ENCODE measurements at places on chromosomes 6 and 20.

DNA sequence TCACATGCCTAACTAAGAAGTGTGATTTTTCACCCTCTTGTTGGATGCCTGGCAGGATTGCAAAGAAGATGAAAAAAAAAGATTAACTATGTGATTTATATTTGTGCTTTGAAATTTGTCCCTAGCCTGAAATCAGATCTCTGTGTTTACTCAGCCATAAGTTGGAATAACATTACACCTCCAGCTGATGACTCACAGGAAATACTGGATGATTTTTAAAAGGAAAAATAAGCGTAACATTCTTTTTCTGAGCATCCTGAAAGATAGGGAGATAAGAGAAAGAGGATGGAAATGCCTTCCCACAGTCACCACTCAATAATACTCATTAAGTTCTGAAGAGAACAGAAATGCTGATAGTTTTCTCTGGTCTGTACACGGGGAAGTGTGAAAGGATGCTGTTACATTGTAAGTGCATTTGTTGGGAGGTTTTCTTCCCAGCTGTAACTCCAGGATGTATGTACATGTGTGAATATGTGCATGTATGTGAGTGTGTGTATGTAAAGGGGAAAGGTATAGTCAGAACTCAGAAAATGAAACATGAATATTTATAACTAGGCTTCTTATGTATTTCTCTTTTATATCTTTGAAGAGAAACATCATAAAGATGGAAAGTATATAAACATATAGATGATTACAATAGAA lies 37.4 kb upstream of the RIPPLY2 start:
- DNase-seq, result no peak

DNA sequence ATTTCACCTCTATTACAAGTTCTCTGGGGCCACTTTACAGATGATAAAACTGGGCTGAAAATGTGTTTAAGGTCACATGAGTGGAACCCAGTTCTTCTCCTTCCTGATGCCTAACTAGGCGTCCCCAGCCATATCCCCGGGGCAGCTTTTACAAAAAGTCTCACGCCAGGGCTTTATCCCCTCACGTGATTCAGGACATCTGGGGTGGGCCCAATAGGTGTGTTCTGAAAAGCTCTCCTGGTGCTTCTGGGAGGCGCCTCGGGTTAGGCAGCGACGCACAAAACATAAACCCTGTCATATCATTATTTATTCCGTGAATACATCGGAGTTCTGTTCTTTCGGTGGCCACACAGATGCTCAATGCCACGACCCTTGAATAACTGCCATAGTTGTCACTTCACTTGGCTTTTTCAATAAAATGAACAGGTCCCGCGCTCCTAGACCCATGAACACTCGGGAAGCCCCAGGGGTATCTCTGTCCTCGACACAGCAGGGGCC lies 32.1 kb downstream of the SF3B5 start:
- no peak for DNase-seq

DNA sequence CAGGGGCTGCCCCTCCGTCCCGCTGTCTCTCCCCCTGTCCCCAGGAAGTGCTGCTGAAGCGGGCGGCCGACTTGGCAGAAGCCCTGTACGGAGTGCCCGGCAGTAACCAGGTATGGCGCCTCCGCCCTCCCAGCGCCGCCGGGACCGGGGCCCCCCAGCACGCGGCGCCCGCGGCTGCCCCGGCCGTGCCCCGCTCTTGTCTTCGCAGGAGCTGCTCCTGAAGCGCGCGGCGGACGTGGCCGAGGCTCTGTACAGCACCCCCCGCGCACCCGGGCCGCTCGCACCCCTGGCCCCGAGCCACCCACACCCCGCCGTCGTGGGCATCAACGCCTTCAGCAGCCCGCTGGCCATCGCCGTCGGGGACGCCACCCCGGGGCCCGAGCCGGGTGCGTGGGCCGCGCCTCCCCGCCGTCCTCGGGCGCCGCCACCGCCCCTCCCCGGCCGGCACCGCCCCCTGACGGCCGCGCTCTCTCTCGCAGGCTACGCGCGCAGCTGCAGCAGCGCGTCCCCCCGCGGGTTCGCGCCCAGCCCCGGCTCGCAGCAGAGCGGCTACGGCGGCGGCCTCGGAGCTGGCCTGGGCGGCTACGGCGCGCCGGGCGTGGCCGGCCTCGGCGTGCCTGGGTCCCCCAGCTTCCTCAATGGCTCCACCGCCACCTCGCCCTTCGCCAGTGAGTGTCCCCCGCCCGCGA lies 48.4 kb downstream of the CPXM1 start:
- DNase-seq, result peak; percentile 31

DNA sequence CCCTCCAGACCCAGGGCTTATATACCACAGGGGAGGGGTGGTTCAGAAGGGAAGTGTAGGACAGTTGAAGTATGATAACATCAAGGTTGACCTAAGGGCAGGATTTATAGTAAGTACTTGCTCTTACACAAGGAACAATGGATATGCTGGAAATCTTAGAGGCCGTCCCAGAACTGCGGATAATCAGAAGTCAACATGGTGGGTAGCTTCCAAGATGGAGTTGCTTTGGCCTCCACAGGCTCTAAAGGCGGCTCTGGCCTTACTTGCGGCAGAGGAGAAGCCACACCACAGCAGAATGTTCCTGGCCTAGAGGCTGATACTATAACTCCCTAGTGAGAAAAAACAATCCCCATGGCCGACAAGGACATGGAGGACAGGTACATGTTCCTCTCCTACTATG lies 344.7 kb downstream of the CDC5L start:
- DNase-seq, result no peak

DNA sequence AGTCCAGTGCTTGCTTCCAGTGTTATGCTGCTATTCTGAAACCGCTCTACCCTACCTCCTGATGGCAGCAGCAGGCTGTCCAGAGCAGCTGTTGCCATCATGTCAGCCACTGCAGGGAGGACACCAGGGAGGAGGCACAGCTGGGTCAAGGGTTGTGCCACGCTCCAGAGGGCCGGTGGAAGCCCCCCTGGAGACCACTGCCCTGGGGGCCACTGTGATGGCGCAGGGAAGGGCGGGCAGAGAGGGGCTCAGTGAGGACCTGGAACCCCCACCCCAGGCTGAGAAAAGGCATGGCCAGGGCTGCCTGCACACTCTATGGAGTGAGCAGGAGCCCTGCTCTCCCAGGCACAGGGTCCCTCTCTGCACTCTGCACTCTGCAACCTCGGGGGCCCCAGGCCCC lies 271.3 kb upstream of the BTBD3 start:
- DNase-seq, result no peak

GRCh38 chr20:48283470-48284110 lies 498.3 kb upstream of the SULF2 start:
- DNase-seq, result no peak

GRCh38 chr6:30769088-30769852 lies 24.9 kb upstream of the IER3 start:
- peak; percentile 85 for DNase-seq

- no peak for DNase-seq
Measured at GRCh38 chr6:96582436-96582835, 19.5 kb downstream of the FHL5 start.

GRCh38 chr6:127517693-127518092 lies 1.4 kb downstream of the MTCL3 start:
- no peak for DNase-seq

DNA sequence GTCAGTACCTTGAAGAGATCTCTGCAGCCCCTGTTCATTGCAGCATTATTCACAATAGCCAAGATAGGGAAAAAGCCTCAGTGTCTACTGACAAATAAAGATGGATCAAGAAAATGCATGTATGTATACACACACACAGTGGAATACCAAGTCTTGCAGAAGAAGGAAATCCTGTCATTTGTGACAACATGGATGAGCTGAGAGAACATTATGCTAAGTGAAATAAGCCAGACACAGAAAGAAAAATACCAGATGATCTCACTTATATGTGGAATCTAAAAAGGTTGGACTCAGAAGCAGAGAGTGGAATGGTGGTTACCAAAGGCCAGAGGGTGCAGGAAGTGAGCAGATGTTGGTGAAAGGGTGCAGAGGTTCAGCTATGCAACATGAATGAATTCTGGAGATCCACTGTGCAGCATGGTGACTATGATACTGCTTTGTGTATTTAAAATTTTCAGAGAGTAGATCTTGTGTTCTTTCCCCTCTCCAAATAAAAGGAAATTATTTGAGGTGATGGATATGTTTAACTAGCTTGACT lies 11.0 kb upstream of the SLC22A1 start:
- DNase-seq, result no peak

- DNase-seq, result no peak
Measured at GRCh38 chr20:14178952-14179351, 158.5 kb downstream of the FLRT3 start.

GRCh38 chr6:52050051-52050405 lies 37.4 kb downstream of the PKHD1 start:
- DNase-seq, result no peak

- DNase-seq, result no peak
Measured at GRCh38 chr20:12305188-12305950, 387.7 kb downstream of the BTBD3 start.

GRCh38 chr6:41940759-41941279 lies 789 bp downstream of the CCND3 start:
- peak; percentile 44 for DNase-seq

DNA sequence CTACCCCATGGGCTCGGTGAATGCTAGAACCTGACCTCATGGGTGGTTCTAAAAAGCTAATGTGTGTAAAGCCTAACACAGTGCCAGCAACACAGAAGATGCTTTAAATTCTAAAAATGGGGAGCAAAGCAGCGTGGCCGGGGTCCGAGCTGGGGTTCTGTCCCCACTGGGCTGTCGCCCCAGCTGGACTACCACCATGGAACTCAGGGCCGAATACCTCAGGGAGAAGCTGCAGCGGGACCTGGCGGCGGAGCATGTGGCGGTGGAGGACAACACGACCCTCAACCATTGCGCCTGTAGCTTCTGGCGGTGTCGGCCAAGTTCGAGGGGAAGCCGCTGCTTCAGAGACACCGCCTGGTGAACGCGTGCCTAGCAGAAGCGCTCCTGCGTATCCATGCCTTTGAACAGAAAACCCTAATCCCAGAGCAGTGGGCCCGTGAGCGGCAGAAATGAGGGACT lies 8.4 kb downstream of the SOX4 start:
- DNase-seq, result no peak

GRCh38 chr20:13389115-13389514 lies 168.0 kb downstream of the ISM1 start:
- no peak for DNase-seq

DNA sequence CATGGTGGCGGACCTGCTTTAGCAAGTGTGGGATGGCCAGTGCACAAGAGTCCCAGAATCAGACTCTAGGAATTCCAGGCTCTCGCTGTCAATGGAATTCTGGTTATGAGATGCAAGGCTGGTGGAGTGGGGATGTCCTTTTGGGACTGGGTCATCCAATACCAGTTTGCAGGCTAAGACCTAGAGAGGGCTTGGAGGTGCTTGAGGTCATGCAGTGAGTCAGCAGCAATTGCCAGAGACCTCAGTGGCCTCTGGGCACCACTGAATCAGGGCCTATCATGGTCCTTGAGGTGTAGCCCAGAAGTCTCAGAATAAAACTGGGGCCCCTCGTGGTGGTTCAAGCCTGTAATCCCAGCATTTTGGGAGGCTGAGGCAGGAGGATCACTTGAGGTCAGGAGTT lies 1.4 kb upstream of the SCRT2 start:
- no peak for DNase-seq

- no peak for DNase-seq
Measured at GRCh38 chr20:32457479-32457986, 99.4 kb downstream of the ASXL1 start.

DNA sequence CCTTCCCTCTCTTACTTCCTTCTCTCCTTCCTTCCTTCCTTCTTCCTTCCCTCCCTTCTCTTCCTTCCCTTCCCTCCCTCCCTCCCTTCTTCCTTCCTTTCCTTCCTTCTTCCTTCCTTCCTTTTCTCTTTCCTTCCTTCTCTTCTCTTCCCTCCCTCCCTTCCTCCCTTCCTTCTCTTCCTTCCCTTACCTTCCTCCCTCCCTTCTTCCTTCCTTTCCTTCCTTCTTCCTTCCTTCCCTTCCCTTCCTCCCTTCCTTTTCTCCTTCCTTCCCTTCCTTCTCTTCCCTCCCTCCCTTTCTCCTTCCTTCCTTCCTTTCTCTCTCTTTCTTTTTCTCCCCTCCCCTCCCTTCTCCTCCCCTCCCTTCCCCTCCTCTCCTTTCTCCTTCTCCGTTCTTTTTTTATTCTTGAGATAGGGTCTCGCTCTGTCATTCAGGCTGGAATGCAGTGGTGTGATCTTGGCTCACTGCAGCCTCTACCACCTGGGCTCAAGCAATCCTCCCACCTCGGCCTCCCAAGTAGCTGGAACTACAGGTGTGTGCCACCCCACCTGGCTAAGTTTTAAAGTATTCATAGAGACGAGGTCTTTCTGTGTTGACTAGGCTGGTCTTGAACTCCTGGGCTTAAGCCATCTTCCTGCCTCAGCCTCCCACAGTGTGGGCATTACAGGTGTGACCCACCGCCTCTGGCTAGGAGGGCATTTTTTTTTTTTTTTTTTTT lies 1.1 kb upstream of the ZNF512B start:
- DNase-seq, result no peak

DNA sequence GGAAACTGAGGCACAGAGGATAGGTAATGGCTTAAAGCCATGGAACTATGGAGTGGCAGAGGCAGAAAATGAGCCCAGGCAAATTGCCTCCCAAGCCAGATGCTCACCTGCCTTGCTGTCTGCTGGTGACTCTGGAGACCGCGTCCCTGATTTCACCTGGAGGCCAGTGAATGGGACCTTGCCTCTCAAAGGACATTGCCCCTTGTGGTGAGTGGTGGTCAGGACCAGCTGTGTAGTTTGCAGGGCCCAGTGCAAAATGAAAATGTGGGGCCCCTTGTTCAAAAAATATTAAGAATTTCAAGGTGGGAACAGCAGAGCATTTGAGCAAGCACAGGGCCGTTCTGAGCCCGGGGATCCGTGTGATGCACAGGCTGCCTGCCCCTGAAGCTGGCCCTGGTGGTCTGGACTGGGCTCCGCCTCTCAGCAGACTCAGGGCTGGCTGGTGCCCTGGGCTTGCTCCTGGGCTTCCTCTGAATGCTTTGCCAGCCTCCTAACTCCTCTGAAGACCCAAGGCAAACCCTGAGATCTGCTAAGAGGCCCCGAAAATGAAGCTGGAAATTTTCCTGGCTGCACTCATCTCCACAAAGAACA lies 19.8 kb upstream of the KCNG1 start:
- no peak for DNase-seq

DNA sequence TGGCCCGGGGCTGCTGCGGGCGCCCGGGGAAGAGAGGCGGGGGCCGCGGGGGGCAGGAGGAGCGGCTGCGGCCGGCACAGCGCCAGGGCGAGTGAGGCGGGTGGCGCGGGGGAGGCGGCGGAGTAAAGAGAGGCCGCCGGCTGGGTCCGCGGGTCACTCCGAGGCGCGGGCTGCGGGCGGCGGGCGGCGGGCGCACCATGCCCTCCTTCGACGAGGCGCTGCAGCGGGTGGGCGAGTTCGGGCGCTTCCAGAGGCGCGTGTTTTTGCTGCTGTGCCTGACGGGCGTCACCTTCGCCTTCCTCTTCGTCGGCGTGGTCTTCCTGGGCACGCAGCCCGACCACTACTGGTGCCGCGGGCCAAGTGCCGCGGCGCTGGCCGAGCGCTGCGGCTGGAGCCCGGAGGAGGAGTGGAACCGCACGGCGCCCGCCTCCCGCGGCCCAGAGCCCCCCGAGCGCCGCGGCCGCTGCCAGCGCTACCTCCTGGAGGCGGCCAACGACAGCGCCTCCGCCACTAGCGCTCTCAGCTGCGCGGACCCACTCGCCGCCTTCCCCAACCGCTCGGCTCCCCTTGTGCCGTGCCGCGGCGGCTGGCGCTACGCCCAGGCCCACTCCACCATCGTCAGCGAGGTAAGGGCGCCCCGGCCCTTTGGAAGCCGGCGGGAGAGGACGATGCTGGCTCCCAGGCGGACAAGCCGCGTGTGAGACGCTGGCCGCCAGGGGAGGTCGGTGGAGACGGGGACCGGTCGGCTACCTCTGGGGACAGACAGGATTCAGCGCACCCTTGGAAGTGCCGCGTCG lies at the start of gene SLC22A3:
Gene SLC22A3 (plus strand): TSS at position 156 of the 797 bp plus-strand sequence. CDS start 42 bp downstream, at position 198.
- no peak for DNase-seq

- DNase-seq, result peak; percentile 73
Measured at GRCh38 chr6:166343150-166343487, 774 bp upstream of the SFT2D1 start.
